ENCODE measurements at places on chromosomes 11 and 22.

GRCh38 chr22:42938976-42939375, 76.0 kb downstream of the PACSIN2 start:
- DNase-seq, result no peak

GRCh38 chr22:42553475-42554361, at the start of gene SERHL2:
Gene SERHL2, plus strand, starts transcription at chr22:42553956. Its CDS starts 65 bp downstream, at chr22:42554021.
- peak; percentile 81 for DNase-seq

DNA sequence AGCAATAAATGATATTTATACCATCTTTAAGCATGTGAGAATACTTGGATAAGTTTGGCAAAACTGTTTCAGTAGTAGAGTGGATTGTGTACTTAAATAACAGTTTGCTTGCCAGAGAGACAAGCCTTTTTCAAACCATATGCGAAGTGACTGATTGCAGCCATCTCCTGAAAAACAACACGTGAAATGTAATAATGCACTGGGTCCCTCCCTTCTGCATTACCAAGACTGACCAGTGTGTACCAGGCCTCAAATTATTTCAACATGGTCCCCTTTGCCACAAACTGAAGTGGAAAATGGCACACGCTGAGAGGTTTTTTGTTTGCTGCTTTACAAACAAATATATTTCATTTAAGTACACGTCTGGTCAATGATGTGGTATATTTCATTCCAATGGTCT, 337.4 kb downstream of the SOX6 start:
- no peak for DNase-seq

- DNase-seq, result no peak
Observed at GRCh38 chr22:37472418-37473006, 13.7 kb downstream of the MFNG start.

- DNase-seq, result no peak
Observed at GRCh38 chr22:46657996-46658947, 38.1 kb downstream of the GRAMD4 start.

DNA sequence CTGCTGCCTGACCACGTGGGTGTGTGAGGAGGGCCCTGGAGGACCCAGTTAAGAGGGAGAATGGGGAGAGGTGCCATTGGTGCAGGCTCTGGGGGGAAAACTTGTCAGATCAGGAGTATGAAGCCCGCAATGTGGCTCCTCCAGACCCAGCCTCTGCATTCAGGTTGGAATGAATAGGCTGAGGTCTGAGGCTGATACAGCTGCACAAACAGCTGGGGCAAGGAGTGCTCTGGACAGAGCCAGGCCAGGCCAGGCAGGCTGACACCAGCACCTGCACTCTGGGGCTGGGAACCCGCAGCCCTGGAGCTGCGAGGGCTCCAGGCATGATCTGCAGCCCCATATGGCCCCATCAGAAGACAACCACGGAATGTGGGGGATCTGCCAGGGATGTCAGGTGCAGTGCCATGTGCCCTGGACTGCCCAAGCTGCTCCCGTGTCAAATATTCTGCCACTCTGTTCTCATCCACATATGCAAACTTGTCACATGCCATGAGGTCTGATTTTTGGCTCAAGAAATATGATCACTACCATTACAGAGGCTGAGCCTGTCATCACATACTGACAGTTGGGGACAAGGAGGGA, 27.2 kb upstream of the KCNJ11 start:
- no peak for DNase-seq

- DNase-seq, result no peak
Observed at GRCh38 chr11:112539741-112540140, 279.1 kb upstream of the PLET1 start.

- DNase-seq, result no peak
Observed at GRCh38 chr11:32184723-32185376, 94.0 kb downstream of the RCN1 start.

GRCh38 chr11:77236901-77237300, 64.6 kb downstream of the GDPD4 start:
- DNase-seq, result no peak

- DNase-seq, result no peak
Observed at GRCh38 chr11:69888483-69889181, 69.4 kb upstream of the FGF3 start.

DNA sequence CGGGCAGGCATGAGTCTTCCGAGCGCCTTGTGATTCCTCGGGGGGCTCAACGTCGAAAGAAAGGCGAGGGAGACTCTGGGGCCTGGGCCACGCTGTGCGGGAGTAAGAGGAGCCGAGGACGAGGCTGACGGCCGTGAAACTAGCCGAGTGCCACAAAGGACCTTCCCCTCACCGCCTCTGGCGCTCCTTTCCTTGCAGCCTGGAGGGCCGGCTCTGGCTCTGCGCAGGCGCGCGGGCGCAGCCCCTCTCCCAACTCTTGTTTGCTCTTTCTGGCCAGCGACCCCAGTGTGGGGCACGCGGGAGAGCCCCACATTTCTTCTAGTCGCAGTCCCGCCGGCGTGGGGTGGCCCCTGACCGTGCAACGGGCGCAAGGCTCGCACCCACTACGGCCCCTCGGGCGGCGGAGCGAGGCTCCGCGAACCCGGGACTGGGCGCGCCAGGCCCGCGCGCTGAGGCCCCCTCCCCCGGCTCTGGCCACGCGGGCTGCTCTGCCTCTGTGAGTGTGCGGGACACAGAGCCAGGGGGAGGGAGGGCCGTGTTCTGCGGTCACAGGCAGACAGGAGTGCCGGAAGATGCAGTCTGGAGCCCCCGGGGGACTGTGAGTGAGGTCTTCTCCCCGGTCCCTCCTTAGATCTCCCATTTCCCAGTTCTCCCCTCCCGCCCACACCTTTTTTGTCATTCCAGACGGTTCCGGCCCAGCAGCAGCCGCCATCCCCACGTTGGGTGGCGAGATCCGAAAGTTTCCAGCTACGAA, 1.0 kb upstream of the TOB2 start:
- DNase-seq, result peak; percentile 74

DNA sequence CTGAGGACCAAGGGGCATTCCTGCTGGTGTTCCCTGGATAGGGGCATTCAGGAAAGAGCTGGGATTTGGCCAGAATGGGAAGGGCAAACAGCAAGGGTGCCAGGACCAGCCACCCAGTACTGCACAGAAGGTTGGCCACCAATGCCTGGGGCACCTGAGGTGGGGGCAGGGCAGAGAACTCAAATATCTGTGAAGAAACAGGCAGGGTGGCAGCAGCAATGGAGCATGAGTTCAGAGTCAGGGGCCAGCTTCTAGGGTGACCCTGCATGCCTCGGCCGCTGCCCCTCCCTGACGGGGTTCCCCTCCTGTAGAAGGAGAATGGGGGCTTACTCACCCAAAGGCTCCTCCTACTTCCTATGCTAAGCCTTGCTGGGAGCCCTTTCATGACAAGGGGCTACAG, 79.3 kb upstream of the SHANK2 start:
- no peak for DNase-seq

- no peak for DNase-seq
Observed at GRCh38 chr11:100637706-100638105, 49.4 kb upstream of the ARHGAP42 start.

GRCh38 chr22:36552289-36552688, 23.3 kb upstream of the EIF3D start:
- peak; percentile 32 for DNase-seq

DNA sequence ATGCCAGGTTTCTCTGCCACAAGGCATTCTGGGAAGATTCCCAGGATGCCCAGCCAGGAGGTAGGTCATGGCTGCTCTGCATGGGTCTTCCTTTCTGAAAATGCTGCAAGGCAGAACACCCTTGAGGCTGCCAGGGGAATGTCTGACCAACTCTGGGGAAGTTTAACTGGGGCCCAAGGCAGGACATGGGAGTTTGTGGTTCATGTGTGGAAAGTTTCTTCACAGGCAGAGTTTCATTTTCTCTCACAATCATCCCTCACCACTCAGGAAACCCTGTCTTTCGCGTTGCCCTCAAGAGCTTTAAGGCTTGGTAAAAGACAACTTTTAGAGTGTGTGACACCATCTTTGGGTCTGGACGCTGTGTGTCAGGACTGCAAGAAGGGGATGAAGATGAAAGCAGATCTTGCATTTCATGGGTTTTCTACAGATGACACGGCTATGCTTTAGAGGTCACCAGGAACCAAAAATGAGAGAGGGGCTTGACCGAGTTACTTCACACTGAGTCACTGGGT, 133.5 kb downstream of the CD44 start:
- DNase-seq, result peak; percentile 64

DNA sequence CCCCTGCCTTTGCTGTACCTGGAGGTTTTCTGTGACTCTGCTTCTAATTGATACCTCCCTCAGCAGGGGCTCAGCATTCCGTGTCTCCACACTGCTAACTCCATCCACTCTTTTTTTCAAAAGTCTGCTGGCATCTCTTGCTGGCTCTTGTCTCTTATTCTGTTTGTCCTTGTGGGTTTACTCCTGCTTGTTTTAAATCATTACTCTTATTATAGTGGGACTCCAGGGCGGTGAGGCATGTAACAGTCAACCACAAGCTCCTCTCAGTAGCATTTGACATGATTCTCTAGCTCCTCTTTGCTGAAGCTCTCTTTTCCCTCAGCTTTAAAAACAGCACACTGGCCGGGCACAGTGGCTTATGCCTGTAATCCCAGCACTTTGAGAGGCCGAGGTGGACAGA, 260.2 kb upstream of the NARS2 start:
- DNase-seq, result no peak

DNA sequence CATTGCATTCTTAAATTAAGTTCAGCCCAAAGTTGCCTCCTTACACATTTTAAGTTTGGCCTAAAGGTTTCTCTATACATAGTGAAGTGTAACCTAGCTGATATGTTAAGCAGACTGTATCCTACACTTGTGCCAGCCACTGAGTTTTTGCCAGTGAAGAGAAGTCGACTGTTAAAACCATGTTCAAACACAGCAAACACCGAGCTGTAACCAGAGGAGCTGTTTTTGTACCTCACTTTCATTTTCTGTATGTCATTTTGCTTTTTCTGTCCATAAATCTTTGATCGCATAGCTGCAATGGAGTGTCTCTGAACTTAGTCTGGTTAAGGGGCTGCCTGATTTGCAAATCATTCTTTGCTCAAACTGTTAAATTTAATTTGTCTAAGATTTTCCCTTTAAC, 403.7 kb downstream of the LUZP2 start:
- DNase-seq, result no peak

DNA sequence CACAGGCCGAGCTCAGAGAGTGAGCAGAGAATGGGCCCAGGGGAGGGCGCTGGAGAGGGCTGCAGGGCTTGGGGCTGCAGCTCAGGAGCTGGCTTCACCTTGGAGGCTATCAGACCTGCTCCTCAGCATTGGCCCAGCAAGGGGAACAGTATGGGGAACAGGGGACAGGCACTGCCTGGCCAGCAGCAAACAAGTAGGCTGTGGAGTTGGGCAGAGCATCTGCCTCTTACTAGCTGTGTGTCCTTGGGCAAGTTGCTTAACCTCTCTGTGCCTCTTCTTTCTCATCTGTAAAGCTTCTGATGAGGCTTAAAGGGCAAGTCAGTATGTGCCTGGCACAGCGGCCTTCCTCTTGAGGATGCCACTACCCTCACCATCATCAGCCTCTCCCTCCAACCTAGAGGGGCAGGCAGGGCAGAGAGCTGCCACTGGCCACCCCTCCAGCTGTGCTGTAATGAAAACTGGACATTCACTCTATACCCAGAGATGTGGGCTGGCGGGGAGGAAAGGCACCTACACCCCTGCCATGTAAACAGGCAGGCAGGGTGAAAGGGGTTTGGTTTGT, 7.5 kb upstream of the CDKN1C start:
- no peak for DNase-seq

DNA sequence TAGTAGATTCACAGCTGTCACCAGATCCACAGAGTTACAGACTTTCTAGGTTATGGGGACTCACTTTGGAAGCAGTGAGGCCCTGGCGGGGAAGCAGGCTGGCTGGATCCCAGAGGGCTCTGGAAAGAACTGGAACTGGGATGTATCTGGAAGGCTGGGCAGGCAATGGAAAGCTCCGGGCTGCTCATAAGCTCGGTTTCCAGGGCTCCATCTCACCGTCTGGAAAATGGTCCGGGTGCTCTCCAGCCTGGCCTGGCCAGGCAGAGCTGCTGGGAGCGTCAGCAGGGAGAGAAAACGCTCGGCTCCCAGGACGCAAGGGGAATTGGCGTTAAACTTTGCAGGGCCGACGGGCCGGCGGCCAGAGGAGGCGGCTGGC, 335 bp upstream of the SEZ6L start:
- DNase-seq, result no peak

DNA sequence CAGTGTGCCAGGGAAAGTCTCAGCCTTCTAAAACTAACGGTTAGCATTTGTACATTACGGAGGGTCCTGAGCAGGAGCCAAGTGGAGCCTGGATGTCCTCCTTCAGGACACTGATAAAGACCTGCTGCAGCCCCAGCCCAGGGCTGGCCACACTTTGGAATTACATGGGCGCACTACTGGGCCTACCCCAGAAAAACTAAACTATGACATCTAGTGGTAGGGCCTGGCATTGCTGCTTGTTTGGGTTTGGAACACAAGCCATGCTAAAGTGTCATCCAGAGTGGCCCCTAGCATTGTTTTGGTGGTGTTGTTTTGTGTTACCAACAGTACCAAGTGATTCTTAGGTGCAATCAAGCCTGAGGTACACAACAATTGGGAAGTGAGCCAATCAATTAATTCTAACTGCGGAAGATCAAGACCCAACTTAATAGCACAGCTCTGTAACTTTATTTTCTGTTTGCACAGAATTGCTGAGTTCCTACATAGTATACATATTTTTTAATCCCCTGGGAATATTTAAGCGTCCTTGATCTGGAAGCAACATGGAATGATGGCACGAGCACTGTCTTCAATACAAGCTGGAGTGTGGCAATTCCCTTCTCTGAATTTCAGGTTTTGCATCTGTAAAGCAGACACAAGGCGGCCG, 340.7 kb downstream of the LARGE1 start:
- no peak for DNase-seq

DNA sequence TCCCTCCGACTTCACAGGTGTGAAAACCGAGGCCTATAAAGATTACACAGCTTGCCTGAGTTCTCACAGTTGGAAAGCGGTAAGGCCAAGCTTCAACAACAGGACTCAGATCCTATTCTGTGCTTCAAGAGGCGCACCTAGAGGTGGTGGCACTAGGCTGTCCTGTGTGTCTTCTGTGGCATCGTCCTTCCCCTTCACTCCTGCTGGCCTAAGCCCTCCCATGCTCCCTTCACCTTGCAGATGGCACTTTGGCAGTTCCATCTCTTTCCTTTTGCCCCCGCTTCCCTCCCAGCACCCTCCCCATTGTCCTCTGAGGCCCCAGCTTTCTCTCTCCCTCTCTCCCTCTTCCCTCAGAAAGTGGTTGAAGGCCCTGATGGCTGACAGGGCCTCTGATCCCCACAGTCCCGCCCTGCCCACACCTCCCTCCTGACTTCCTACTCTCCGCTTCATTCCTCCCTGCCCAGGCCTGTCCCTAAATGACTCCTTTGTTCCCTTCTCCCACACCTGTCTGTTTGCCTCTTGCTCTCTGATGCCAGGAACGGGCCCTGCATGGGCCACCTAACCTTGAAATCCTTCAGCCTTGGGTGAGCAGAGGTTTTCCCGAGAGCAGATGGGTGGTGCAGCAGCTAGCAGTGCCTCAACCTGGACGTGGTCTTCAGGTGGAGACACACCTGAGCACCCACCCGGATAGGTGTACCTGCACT, 5.8 kb downstream of the TRIM29 start:
- no peak for DNase-seq
